ENCODE measurements at places on chromosomes 4 and X. TPM values are rescaled to one million over a fixed set of nuclear protein-coding genes. Genes with fewer than 3 reads are reported as not detected.

DNA sequence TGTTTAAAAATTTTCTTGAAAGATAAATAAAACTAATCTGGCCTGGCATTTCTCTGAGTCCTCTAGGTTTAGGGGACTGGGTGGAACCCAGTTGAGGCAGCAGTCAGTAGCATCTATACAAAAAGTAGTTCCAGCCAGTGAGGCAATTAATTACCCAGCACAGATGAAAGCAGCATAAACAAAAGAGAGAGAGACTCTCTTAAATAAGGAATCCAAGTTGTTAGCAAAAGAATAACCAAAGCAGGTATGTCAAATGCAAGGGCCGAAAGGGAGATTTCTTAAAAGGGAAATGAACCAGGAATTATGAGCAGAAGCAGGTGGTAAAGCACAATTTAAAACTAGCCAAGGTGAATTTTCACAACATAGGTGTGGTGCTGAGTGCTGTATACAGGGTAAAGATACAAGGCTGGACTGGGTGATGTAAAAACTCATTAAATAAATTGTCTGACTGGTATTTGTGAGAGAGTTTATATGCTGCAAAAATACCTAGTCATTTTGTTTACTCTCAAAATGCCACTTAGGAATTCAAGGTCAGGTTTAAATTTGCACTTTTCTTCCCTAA, 94.6 kb upstream of the GALNT7 start:
- no peak for DNase-seq
- H3K36me3 ChIP-seq: no peaks in the 10 kb centered on the region
- no peak overlapping the region for H3K4me3 ChIP-seq
- peaks cover 2% of the 10 kb centered on the region for H3K27me3 ChIP-seq
- H3K4me1 ChIP-seq: no peaks in the 10 kb centered on the region

- H3K4me3 ChIP-seq: no peak within 1 kb of the TSS
- no peaks in the 10 kb centered on the region for H3K36me3 ChIP-seq
- peaks cover 4% of the 10 kb centered on the region for H3K4me1 ChIP-seq
- no peak for DNase-seq
- no peak within 1 kb of the TSS for H3K27ac ChIP-seq
- H3K27me3 ChIP-seq: peaks cover 50% of the 10 kb centered on the region
Observed at GRCh38 chrX:70444326-70444945, at the start of gene DLG3. Gene DLG3 (plus strand): TSS chrX:70444835. CDS start chrX:70445202, 367 bp downstream.

GRCh38 chr4:21835712-21836111, 112.9 kb downstream of the KCNIP4 start:
- H3K4me1 ChIP-seq: no peaks in the 10 kb centered on the region
- H3K27me3 ChIP-seq: no peaks in the 10 kb centered on the region
- no peak for DNase-seq
- no peak overlapping the region for H3K4me3 ChIP-seq

- H3K27me3 ChIP-seq: peaks cover 63% of the 10 kb centered on the region
- peaks cover 8% of the 10 kb centered on the region for H3K4me1 ChIP-seq
- no peak overlapping the region for H3K27ac ChIP-seq
- DNase-seq: no peak
Observed at GRCh38 chr4:76953956-76954355, 4.4 kb downstream of the SEPTIN11 start.

GRCh38 chrX:130024127-130024526, 41.7 kb downstream of the BCORL1 start:
- peak; percentile 85 for DNase-seq
- H3K27ac ChIP-seq: peak overlapping the region; percentile 79
- peaks cover 18% of the 10 kb centered on the region for H3K4me1 ChIP-seq
- H3K27me3 ChIP-seq: no peaks in the 10 kb centered on the region
- H3K36me3 ChIP-seq: peaks cover 3% of the 10 kb centered on the region

GRCh38 chr4:112234952-112235609, 3.5 kb downstream of the AP1AR start:
- H3K4me1 ChIP-seq: peaks cover 41% of the 10 kb centered on the region
- H3K36me3 ChIP-seq: peaks cover 1% of the 10 kb centered on the region
- no peak overlapping the region for H3K27ac ChIP-seq
- no peak overlapping the region for H3K4me3 ChIP-seq
- peak; percentile 71 for DNase-seq

- H3K4me1 ChIP-seq: peaks cover 16% of the 10 kb centered on the region
- H3K4me3 ChIP-seq: peak overlapping the region; percentile 65
- H3K36me3 ChIP-seq: peaks cover 15% of the 10 kb centered on the region
Observed at GRCh38 chrX:71052721-71053120, 15.4 kb downstream of the SNX12 start.

GRCh38 chr4:78185117-78185516, 128.0 kb downstream of the FRAS1 start:
- H3K4me3 ChIP-seq: no peak overlapping the region
- no peak overlapping the region for H3K27ac ChIP-seq
- peaks cover 3% of the 10 kb centered on the region for H3K27me3 ChIP-seq
- no peaks in the 10 kb centered on the region for H3K36me3 ChIP-seq
- H3K4me1 ChIP-seq: no peaks in the 10 kb centered on the region

DNA sequence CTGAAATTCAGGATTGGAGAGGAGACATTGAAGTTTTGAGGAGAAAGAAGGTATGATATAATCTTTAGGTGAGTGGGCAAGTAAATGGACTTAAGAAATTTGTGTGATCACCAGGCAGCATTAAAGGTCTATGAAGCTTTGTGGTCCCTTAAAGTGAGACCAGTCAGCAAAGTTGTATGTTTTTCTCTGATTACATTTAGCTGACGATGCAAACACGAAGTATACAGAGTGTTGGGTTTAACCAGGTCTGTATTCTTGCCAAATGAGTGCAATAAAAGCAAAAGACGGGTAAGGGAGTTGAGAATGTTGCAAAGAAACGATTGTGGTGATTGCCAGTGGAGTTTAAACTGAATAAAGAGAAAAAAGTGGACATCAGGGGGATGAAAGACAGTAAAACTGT, 11.6 kb upstream of the YIPF6 start:
- H3K27me3 ChIP-seq: no peaks in the 10 kb centered on the region
- H3K4me1 ChIP-seq: peaks cover 2% of the 10 kb centered on the region

GRCh38 chrX:38649674-38650647, 88.6 kb downstream of the TSPAN7 start:
- peaks cover 2% of the 10 kb centered on the region for H3K27me3 ChIP-seq
- peaks cover 3% of the 10 kb centered on the region for H3K4me1 ChIP-seq
- no peak overlapping the region for H3K27ac ChIP-seq
- no peak overlapping the region for H3K4me3 ChIP-seq

DNA sequence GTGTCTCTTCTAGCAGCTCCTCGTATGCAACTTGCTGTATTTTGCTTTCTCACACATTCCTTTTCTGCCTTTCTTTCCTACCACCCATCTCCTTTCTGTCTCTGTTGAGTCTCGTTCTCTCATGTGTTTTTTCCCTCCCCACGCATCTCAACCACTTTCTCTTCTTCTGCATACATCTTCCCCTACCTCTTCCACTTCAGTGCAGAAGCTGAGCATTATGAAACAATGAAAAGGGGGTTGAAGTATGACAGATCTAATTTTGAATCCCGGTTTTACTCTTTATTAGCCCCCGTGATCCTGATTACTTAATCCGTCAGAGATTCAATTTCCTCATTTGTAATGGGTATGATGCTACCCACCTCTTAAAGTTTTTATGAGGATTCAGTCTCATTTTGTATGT, 7.3 kb downstream of the FAM241A start:
- DNase-seq: no peak
- peaks cover 5% of the 10 kb centered on the region for H3K36me3 ChIP-seq
- no peaks in the 10 kb centered on the region for H3K27me3 ChIP-seq
- H3K27ac ChIP-seq: no peak overlapping the region
- H3K4me3 ChIP-seq: no peak overlapping the region
- H3K4me1 ChIP-seq: peaks cover 33% of the 10 kb centered on the region

DNA sequence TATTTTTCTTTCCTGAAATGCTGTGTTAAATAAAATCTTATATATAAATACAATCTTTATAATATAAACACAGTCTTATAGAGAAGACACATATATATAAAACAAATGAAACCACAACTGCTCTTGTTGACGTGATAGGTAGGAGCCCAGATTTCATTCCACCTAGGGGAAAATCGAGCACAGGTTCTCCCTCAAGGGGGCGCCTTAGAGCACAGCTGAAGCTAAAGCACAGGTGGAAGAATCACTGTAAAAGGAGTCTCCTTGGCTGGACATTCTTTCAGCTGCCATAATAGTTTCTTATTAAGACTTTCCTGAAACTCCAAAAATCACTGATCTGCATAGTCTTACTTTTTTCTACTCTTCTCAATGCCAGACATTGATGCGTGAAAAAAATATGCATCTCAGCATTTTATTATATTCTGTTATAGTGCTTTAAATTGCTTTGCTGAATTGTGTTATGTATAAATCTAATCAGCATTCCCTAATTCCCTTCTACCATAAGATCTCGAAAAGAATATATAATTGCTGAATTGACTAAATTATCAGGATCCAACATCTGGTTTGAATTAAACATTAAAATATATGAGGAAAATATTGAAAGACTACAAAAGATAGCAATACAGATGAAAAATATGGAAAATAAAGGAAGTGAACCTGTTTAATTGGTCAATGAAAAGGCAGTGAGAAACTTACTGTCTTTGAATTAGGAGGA, 25.5 kb upstream of the RXFP1 start:
- no peak overlapping the region for H3K4me3 ChIP-seq
- H3K36me3 ChIP-seq: no peaks in the 10 kb centered on the region
- H3K27ac ChIP-seq: no peak overlapping the region

DNA sequence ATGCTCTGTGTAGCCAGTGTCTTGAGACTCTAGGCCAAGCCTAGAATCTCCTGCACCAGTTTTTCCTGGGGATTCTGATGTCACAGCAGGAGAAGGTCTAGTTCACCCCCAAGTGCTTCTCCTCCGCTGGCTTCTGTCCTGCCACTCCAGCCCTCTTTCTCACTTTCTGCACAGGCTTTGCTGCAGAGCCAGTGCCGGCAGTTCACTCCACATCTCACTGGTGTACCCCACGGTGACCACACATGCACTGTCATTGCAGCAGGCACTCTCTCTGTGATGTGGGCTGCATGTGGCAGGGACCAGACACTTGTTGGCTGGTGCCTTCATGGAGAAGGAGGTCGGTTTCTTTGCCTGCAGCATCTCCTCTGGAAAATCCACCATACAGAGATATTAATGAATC, 643.8 kb upstream of the GALNTL6 start:
- H3K36me3 ChIP-seq: no peaks in the 10 kb centered on the region
- H3K27ac ChIP-seq: no peak overlapping the region
- H3K4me3 ChIP-seq: no peak overlapping the region
- no peak for DNase-seq

- peaks cover 24% of the 10 kb centered on the region for H3K4me1 ChIP-seq
- no peak overlapping the region for H3K27ac ChIP-seq
- H3K4me3 ChIP-seq: no peak overlapping the region
- peaks cover 4% of the 10 kb centered on the region for H3K36me3 ChIP-seq
Observed at GRCh38 chr4:184500748-184501589, 26.6 kb upstream of the IRF2 start.

GRCh38 chr4:164716901-164717300, 37.0 kb upstream of the SMIM31 start:
- H3K4me1 ChIP-seq: no peaks in the 10 kb centered on the region
- no peak overlapping the region for H3K4me3 ChIP-seq
- DNase-seq: no peak
- no peaks in the 10 kb centered on the region for H3K36me3 ChIP-seq

DNA sequence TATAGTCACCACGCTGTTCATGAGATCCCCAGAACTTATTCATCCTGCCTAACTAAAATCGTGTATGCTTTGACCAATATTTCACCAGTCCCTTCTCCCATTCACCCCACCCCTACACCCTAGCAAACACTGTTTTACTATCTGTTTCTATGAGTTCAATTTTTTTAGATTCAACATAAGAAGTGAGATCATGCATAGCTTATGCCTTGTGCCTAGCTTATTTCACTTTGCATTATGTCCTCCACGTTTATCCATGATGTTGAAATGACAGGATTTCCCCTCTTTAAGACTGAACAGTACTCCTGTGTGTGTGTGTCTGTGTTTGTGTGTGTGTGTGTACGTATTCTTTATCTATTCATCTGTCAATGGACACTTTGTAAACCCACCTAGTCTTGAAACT, 16.8 kb downstream of the ANXA5 start:
- H3K27me3 ChIP-seq: no peaks in the 10 kb centered on the region
- no peak overlapping the region for H3K4me3 ChIP-seq
- peaks cover 43% of the 10 kb centered on the region for H3K36me3 ChIP-seq
- H3K4me1 ChIP-seq: no peaks in the 10 kb centered on the region
- no peak overlapping the region for H3K27ac ChIP-seq
- DNase-seq: no peak

DNA sequence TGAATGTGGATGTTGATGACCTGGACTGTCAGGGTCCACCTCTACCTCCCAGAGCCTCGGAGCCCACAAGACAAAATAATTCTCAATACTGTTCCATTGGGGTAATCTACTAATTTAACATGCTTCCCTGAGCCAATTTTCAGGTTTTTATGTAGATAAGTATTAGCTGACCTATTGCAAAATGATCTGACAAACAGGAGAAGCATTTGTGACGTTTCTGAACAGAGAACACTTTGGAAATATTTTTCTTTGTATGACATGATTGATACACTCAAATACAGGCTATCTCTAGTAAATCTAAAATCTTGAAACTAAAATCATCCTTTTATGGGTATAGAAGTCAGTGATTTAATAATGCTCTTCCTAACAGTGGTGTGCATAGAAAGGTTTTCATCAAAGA, 716.6 kb downstream of the KLHL13 start:
- no peaks in the 10 kb centered on the region for H3K27me3 ChIP-seq
- H3K27ac ChIP-seq: no peak overlapping the region
- H3K4me3 ChIP-seq: no peak overlapping the region
- H3K36me3 ChIP-seq: no peaks in the 10 kb centered on the region
- H3K4me1 ChIP-seq: no peaks in the 10 kb centered on the region

- H3K36me3 ChIP-seq: peaks cover 55% of the 10 kb centered on the region
- DNase-seq: no peak
- no peak overlapping the region for H3K27ac ChIP-seq
- H3K27me3 ChIP-seq: no peaks in the 10 kb centered on the region
- no peak overlapping the region for H3K4me3 ChIP-seq
Observed at GRCh38 chr4:122212880-122213279, 60.7 kb downstream of the BLTP1 start.

GRCh38 chr4:2804449-2804972, 11.6 kb downstream of the SH3BP2 start:
- H3K27me3 ChIP-seq: no peaks in the 10 kb centered on the region
- H3K36me3 ChIP-seq: no peaks in the 10 kb centered on the region
- H3K27ac ChIP-seq: no peak overlapping the region
- no peak for DNase-seq
- peaks cover 17% of the 10 kb centered on the region for H3K4me1 ChIP-seq

DNA sequence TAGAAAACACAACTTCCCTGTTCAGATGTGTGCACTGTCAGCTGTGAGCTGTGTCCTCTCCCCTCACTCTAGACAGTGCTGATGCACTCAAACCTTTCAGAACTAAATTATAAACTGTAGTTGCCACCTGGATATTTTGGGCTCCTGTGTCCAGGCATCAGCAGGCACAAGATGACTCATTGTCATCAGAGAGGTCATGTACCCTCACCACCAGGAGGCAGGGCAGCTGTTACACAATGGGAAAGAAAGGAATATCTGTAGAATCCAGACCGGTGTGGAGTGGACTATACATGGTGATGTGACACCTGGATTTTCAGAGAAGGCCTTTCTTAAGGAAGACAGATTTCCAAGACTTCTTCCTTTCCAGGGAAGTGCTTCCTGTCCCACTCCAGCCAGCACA, 854.4 kb upstream of the AGA start:
- H3K4me1 ChIP-seq: no peaks in the 10 kb centered on the region
- H3K4me3 ChIP-seq: no peak overlapping the region
- no peaks in the 10 kb centered on the region for H3K36me3 ChIP-seq
- H3K27ac ChIP-seq: no peak overlapping the region

KLHL4 gene
- not detected for total RNA-seq

DMRTC1 gene
- total RNA-seq: 0.12 TPM

DUSP21 gene
- total RNA-seq: not detected

ACE2 gene
- total RNA-seq: not detected

NDNF gene
- total RNA-seq: 0.10 TPM

TCEAL9 gene
- not detected for total RNA-seq

TCEAL7 gene
- total RNA-seq: not detected

ITGB1BP2 gene
- 4.4 TPM for total RNA-seq

PDGFRA gene
- total RNA-seq: not detected

RAB9B gene
- total RNA-seq: 0.48 TPM

OPRPN gene
- not detected for total RNA-seq

All from activated CD4-positive, alpha-beta T cell treated with anti-CD3 and anti-CD28 coated beads, Interleukin-2, amount 10 ng/mL, durations not matched to agents 7 days and 5 days (primary cell).